Testis (tissue), 5 donors: ENCODE measurements at places on chromosomes 13 and 19. TPM values are rescaled to one million over a fixed set of nuclear protein-coding genes. Genes with fewer than 3 reads are reported as not detected.
A peak's percentile ranks its signal among the peaks of the same experiment; 100 is the strongest.

Gene NKPD1
- polyA plus RNA-seq: 1.0 TPM

- no peak for DNase-seq
These were observed 254.5 kb downstream of the SLITRK6 start for GRCh38 chr13:85544756-85545155.

Gene CNN1
- polyA plus RNA-seq: 218 TPM

Gene RNF225
- not detected for polyA plus RNA-seq

Gene SIGLEC8
- 0.61 TPM for polyA plus RNA-seq

DNA sequence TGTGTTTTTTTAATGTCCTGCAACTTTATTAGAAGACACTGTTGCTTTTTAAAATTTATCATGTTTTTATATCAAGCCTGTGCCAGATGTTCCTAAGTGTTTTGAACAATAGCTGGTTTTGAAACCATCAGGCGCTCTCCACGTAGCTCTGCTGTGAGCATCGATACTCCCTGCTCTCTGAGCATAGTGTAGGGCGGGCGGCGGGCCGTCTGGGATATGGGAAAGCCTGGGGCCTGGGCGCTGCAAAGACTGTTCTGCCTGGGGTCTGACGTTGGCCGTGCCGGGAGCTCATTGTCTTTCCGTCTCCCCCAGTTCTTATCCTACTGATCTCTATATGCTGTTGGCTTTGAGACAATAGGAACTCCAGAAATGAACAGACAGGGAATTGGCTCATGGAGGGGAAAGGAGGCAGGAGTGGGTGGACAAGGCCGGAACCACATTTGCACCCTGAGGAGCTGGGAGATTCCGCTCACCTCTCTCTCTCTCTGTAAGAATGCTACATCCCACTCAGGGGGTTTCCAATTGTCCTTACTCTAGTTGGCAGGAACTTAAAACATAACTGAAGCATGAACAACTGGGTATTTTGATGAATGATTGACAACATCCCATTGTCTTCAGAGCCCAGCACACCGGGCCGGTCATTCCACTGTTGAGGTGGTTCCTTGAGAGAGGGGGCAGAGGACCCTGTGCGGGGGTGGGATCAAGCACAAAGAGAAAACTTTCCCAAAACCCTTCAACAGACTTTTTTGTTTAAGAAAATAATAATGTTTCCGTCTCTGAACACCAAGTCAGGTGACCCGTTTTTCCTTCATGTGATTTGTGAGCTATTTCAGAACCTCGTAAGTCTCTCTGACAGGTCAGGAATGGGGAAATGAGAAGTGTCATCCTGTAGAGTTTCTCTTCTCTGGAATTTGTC is 64.7 kb downstream of the COL4A2 start:
- DNase-seq: peak; percentile 33

DNA sequence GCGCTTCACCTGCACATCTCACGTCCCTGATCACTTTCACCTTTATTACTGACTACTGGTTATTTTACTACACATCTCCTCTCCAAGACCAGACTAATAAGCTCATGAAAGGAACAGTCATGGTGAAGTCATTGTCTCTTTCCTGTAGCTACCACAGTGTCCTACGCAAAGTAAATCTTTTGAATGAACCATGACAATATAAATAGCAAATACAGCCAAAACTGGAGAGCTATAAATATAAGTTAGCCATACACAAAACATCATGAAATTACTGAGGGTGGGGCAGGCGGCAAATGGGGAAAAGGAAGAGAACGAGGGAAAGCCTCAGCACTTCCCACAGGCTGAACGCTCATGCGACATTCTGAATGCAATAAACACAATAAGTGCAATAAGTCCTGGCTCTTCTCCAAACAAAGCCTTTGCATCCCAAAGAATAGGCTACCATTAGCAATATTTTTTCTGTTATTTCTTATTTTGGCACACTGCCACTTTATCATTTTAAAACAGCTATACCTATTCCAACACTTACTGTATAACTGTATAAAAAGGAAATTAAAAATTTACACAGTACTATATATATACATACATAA is 62.5 kb downstream of the TUBGCP3 start:
- DNase-seq: no peak

- no peak for DNase-seq
These were observed 46.7 kb upstream of the ZNF30 start for GRCh38 chr19:34880034-34880433.

DNA sequence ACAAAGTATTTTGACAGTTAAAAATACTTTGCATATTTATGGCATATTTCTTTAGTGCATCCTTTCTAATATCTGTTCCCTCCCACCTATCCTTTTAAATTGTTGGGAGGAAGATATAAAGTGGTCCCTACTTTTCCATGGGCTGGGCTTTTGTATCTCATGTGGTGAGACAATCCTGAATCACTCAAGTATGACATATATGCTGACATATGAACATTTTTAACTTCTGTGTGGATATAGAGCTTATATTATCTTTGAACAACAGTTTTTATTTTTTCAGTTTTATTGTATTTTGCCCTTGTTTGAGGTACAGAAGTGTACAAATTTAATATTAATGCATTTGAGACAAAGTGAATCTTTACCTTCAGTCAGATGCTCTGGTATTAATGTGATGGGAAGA is 3.4 kb downstream of the ZMYM2 start:
- no peak for DNase-seq

Gene LIM2
- 0.91 TPM for polyA plus RNA-seq

- DNase-seq: no peak
These were observed 134.5 kb downstream of the IRS2 start for GRCh38 chr13:109651854-109652253.

GRCh38 chr13:75468602-75469001 is 13.4 kb downstream of the TBC1D4 start:
- no peak for DNase-seq

Gene CEACAM1
- 6.8 TPM for polyA plus RNA-seq

Gene LILRB3
- 4.9 TPM for polyA plus RNA-seq

Gene ZNF738
- 13.1 TPM for polyA plus RNA-seq

DNA sequence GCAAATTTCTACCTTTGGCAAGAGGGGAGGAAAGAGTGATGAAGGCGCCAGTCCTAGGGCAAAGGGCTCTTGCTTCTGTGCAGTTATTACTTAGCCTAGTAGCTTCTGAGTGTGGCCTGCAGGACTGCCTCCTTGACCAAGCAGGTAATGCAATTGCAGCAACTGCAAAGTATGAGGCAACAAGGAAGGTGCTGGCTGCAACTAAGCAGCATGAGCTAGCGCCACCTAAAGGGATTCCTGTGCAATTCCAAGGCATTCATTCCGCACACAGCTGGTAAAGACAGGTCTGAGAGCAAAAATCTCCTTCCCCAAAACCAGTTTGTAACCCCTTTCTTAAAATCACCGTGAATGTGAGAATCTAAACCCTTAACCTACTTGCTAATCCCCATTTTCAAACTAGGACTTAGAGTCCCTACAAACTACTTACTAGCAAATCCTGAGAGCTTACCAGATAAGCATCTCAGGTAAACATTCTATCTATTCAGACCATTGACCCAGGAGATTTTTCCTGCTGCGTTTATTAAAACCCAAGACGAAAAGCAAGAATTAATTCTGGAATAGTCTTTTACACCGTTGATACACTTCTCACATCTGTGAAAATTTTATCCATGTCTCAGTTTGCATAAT is 62.9 kb downstream of the DCT start:
- peak; percentile 23 for DNase-seq

DNA sequence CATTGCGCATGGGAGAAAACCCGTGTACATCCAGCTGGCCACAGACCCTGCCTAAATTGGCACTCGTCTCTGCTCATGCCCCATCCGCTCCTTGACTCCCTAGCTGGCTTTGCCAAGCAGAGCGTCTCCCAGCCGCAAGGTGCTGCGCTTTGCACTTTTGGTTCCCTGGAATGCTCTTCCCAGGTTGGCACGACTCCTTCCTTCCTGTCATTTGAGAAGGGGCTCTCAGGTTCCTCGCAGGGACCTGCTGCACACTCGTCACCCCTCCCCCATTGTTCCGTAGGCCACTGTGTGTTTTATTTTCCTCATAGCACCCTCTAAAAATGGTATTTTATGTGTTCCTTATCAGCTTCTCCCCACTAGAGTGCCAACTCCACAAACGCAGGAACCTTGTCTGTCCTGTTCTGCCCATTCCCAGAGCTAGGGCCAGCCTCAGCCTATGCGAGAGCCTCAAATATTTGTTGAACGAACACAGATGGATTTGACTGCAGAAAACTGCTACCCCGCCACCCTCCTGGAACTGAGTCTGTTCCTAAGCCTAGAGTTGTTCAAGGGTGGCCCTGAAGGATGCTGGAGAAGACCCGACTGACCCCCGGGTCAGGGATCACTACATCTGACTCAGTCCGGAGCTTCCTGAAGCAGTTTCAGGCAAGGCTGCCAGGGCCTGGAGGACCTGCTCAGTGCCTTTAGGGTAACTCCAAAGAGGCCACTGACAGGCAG is 8.4 kb upstream of the CEBPA start:
- DNase-seq: no peak

Gene SLITRK1
- 0.08 TPM for polyA plus RNA-seq

Gene ERFL
- polyA plus RNA-seq: 0.78 TPM

- peak; percentile 93 for DNase-seq
These were observed 16.2 kb upstream of the MED4 start for GRCh38 chr13:48110931-48111721.

GRCh38 chr13:86572115-86572514 is 772.9 kb upstream of the SLITRK6 start:
- DNase-seq: no peak

GRCh38 chr13:23644527-23645138 is 74.4 kb downstream of the TNFRSF19 start:
- no peak for DNase-seq

- no peak for DNase-seq
These were observed 60.9 kb upstream of the RANBP3 start for GRCh38 chr19:6038634-6039405.

DNA sequence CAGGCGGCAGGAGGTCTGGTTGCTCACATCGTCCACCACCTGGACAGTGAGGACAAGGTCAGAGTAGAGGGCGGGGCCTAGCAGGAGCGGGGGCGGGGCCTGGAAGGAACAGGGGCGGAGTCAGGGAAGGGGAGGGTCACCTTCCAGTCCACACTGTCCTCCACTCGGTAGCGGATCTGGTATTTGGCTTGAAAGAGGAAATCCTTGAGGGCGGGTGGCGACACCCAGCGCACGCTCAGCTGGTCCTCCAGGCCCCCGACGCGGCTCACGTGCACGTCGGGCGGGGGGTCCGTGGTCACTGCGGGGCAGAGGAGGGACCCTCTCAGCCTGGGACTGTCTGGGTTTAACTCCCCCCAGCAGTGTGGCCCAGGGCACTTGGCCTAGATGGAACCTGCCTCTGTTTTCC is 8.2 kb downstream of the REX1BD start:
- DNase-seq: peak; percentile 55

DNA sequence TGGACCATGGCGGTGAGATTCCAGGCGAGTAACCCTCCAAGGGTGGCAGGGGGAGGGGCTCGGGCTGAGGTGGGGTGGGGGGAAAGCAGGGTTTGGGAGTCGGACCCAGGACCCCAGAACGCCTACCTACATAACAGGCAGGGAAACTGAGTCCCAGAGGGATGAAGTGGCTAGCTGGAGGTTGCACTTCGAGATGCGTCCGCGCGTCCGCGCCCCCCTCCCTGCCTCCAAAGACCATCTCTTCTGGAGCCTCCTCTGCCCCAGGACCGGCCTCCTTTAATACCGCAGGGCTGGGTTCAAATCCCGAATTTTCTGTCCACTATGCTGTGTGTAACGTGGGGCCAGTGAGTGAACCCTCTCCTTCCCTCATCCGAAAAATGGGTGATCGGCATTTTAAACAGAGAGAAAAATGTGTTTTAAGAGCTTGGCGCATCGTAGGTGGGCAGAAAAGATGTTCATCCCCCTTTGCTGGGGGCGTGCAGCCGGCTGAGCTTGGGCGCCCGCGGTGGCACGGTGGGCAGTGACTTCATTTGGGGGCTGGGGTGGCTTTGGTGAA is 13.8 kb downstream of the TJP3 start:
- no peak for DNase-seq

Gene PDE4C
- polyA plus RNA-seq: 5.7 TPM

Gene CEACAM19
- 14.7 TPM for polyA plus RNA-seq

Gene MYPOP
- polyA plus RNA-seq: 9.5 TPM

GRCh38 chr13:83773961-83774360 is 108.3 kb downstream of the SLITRK1 start:
- DNase-seq: no peak

GRCh38 chr13:28031896-28032288 is 43.4 kb upstream of the URAD start:
- DNase-seq: no peak

GRCh38 chr19:18287836-18288772 is 6.7 kb upstream of the JUND start:
- DNase-seq: no peak

Gene CBARP
- 1.5 TPM for polyA plus RNA-seq

DNA sequence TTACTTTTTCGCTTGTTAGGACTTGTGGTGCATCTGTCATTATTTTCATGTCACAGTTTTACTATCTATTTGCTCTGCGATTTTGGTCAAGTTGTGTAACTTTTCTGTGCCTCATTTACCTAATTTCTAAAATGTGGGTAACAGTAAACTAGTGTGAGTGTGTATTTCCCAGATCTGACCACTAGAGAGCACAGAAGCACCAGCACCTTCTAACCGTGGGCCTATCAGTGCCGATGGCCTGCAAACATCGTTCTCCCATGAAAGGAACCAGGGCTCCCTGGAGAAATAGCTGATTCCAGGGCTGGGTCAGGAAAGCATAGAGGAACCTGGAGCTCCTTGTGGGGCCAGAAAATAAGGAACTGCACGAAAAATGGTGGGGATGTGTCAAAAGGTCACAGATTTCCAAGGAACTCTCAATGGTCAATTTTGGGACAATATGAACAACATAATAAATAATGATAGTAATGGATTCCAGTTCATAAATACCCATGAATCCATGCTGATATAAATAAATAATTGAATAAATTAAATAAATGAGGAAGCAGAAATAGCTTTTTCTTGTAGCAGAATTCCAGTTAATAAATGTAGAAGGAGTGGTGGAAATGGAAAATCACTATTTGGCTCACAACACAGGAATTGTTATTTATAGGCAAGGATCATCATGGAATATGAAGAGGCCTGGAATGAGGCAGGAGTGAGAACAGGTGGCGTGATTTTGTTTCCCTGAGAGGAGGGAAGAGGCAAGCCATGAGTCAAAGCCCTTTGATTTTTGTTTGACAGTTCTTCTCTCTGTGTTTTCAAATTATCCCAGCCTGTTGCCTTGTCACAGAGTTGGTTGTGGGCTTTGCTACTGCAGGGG is 31.1 kb downstream of the CEACAM8 start:
- peak; percentile 42 for DNase-seq

- DNase-seq: no peak
These were observed 2.0 kb downstream of the RGS9BP start for GRCh38 chr19:32677657-32678056.

DNA sequence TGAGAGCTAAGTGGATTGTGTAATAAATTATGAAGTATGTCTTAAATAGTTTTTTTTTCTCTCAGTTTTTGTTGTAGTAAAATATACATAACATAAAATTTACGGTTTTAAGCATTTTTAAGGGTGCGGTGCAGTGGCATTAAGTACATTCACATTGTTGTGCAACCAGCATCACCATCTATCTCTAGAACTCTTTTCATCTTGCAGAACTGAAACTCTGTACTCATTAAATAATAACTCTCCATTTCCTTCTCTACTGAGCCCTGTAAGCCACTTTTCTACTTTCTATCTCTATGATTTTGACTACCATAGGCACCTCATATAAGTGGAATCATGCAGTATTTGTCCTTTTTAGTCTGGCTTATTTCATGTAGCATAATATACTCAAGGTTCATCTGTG is 87.1 kb downstream of the GJA3 start:
- no peak for DNase-seq
